ENCODE measurements at places on chromosomes 2 and 18.

- DNase-seq: peak; percentile 80
Observed at GRCh38 chr2:181810823-181811695, 80.5 kb upstream of the ITPRID2 start.

- DNase-seq: no peak
Observed at GRCh38 chr18:27541293-27541692, 356.2 kb upstream of the CHST9 start.

DNA sequence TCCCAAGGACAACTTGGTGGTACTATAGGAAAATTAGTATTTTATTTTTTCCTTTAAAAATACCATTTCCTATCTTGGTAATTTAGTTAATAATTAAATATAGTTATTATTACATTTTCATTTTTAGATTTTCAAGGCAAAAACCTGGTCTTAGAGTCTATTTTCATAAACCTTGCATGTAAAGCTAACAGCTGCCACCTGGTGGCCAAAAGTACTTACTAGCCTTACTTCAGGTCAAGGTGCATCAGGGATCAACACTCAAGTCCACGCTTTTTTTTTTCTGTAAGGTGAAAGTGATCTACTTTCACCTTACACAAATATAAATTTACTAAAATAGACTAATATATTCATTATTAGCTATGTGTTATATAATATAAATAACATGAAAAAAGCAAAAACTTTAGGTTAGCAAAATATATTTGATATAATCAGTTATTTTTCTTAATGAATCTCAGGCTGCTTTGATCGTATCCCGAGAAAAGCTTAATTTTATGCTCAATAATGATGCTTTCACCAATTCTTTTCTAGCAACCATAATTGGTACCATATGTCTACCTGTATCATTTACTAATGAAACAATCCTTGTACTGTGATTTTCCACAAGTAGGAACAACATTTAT, 62.5 kb downstream of the RELCH start:
- DNase-seq: peak; percentile 16

DNA sequence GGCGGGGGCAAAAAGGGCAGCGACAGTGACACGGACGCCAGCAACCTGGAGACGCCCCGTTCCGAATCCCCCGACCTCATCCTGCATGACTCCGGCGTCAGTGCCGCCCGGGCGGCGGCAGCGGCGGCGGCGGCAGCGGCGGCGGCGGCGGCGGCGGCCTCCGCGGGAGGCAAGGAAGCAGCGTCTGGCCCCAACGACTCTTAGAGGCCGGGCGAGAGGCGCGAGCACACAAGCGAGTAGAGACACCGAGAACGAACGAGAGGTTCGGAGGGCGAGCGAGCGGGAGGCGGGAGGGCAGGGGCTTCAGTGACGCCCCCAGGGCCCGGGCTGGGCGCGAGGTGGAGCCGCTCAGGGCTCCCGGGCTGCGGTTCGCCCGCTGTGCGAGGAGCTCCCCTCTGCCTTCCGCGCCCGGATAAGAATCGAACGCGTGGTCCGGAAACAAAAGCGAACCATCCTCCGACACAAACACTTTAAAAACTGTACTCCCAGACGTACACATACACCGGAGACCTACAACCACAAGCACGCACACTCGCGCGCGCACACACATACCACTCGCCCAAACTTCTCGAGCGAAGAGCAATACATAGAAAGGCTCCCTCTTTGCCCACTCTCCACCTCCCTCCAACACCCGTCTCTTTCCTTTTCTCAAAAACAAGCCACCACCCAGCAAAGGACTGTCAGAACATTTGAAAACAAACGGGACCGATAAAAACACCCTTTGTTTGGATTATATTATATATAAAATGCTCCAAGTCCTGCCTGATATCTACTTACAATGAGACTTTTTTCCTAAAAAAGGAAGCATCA, 2.8 kb downstream of the SP9 start:
- DNase-seq: no peak

GRCh38 chr18:9951022-9951859, 37.4 kb downstream of the VAPA start:
- no peak for DNase-seq

DNA sequence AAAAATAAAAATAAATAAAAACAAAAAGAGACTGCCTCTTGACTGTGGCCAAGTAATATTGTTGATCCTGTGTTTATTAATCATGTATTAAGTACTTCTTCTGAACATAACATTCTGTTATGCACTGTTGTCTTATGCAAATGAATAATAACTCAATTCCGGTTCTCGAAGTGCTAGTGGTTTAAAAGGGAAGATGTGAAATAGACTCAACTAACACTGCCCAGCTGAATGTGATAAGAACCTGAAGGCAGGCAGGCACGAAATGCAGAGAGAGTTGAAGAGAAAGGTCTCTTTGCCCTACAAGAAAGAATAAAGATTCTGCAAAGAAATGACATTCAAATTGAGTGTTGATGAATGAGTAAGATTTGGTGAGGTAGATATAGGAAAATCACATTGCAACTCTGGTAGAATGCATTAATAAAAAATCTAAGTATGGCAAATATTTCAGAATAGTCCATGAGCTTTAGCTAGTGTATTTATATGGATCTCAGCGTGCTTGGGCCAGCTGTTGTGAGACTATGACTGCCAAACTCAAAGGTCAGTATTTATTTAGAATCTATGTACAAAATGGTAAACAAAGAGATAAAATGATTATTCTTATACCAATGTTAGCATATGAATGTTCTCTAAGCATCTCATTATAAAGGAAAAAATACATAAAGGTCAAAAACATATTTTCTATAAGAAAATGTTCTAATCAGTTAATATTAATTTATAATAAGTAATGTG, 352.3 kb upstream of the CDH7 start:
- DNase-seq: no peak

DNA sequence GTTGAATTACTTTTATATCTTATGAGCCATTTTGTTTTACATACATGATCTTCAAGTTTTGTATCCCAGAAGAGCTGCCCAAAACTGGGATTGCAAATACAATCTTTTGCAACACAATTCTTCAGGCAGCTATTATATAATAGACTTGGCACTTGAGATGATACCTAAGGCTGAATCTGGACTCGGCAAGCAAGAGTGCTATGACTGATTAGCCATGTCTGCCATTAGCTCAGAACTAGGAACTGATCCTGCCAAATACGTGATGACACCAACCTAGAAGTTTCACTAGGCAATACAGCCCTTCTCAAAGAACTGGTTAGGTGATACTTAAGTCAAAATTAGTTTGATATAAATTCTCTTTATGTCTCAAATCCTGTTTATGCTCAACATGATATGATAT, 619.6 kb downstream of the CPS1 start:
- peak; percentile 29 for DNase-seq

DNA sequence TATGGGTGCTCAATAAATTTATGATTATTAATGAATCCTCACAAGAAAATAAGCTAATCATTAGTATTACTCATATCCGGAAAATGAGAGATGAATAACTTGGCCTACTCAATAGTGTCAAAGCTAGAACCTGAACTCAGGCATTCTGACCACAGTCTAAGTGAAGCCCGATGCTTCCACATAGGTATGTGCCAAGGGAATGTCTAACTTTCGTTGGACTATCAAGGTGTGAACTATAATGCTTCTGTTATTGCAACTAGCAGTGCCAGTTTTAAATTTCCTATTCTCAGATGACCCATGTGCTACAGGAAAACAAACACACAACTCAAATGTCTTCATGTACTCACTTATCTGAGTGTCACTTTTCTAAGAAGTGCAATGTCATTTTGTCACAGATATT, 1.8 kb downstream of the BARD1 start:
- DNase-seq: no peak

DNA sequence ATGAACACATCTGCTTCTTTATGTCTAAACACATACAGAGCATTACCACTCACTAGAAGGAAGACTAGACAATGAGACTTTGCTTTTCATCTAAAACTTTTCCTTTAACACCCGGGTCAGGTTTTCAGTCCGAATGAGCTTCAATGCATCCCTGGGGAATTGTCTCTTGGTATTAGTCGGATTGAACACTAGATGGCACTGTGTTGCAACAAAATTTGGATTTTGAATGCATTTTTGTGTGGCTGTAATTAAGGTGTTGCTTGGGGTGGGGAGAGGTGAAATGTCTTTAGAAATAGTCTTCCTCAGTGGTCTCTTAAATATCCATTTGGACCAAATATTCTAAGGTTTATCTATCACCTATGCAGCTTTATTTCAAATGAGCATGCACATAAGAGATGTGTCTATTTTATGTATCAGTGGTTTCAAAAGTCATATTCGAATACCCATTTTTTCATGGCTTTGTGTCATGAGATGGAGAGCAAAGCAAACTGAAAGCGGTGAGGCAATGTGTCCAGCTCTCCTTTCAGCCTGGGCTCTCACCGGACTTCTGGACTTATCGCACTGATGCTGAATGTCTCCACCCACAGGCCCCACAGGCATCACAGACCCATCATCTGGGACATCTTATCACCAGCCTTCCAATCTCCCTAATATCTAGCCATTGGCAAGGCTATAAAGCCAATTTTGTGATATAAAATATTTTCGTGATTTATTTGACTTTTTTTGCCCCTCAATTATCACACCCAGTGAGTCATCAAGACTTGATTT, 510.3 kb downstream of the RNF144A start:
- no peak for DNase-seq

GRCh38 chr2:68156419-68156818, 1.3 kb upstream of the PNO1 start:
- DNase-seq: no peak

- no peak for DNase-seq
Observed at GRCh38 chr2:64283641-64284361, 139.6 kb upstream of the PELI1 start.

DNA sequence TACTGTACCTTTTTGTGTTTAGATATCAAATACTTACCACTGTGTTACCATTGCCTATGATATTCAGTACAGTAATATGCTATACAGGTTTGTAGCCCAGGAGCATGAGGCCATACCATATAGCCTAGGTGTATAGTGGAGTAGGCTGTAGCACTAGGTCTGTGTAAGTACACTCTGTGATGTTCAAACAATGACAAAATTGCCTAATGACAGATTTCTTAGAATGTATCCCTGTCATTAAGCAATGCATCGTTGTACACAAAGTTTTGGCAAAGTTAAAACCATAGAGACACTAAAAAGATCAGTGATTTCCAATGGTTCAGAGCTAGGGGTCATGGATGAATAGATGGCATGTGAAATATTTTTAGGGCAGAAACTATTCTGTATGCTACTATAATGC, 415.5 kb downstream of the NCKAP5 start:
- no peak for DNase-seq

- DNase-seq: no peak
Observed at GRCh38 chr2:15313657-15314056, 247.5 kb downstream of the NBAS start.

DNA sequence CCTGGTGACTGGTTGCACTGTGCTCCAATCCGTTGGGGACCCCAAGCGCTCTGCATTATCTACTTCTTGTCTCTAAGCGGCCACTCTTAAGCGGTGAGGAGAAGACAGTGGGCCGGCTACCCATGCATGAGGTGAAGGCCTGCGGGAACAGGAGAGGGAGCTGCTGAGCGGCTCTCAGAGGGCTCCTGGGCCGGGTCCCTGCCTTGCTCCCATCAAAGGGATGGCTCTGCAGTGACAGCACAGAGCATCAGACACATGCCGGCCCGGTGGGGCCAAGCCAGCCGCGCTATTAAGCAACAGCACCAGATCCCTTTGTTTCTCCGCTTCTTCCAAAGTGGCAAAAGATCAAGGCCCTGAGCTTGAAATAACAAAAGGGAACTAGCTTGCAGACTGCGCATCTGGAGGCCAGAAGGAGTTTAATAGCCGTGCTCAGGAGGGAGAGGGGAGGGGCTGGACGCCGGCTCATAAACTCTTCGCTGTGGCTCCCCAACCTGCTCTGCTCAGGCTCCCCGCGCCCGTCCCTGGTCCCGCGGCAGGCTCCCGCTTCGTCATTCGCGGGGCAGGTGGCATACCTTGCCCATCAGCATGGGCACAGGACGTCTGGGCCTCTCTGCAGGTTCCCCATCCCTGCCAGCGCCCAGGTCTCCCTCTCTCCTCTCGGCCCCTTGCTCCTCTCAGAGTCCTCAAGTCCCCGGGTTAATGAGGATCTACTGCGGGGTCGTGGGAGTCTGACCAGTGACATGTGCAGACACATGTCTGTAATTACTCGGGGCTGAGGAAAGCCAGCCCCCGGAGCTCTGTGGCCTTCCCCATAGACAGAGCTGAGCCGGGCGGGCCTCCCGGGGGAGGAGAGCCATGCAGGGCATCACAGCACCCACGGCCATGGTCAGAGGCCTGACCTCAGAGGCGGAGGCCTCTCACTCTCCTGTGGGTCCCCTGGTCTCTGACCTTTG, 96.7 kb downstream of the ASB1 start:
- no peak for DNase-seq

DNA sequence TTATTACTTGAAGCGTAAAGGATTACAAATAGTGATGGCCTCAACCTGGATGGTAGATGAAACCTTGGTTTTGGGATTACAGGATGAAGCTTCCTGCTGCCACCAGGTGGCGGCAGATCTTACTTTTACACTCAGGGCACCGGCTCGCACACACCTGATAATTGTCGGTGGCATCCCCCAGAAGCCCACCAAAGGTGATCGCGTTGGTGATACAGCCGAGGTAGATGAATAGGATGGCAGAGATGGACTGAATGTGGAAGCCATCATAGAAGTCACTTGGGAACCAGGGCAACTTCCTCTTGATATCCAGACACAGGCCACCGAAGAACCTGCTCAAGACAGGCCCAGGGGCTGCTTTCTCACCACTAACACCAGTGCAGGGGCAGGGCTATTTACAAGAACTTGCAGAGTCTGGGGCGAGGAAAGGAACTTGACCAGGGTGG, 51.8 kb downstream of the MTHFD2 start:
- DNase-seq: no peak

GRCh38 chr2:3222636-3223035, 155.0 kb downstream of the EIPR1 start:
- DNase-seq: no peak

DNA sequence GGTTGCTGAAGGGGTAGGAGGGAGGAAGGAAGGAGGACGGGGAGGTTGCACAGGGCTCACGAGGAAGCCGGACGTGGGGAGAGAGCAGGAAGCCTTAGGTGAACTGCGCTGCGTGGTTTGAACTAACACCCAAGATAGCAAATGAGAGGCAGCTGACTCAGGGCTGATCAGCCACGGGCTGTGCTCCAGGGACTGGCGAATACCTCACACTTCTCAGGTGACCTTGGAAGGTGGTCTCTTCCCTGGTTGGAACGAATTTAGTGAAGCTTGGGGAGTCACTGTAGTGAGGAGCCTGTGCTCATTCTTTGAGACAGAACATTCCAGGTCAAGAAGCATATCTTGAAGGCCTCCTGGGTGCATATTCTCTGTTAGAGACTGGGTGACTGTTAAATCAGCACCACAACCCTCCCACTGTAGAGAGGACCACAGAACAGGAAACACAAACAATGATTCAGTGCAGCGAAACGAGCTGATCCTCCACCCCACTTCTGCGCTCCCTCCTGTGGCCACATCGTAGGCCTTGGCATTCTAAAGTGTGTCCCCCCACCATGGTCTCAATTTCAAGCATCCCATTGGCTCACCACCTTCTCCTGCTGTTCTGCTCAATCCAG, 33.8 kb downstream of the TOGARAM2 start:
- DNase-seq: no peak
